ENCODE measurements at places on chromosomes 1 and 21. TPM values are rescaled to one million over a fixed set of nuclear protein-coding genes. Genes with fewer than 3 reads are reported as not detected.

GRIK3 gene
- total RNA-seq = not detected

TPTE gene
- total RNA-seq = not detected

MX2 gene
- total RNA-seq = 0.38 TPM

HCRTR1 gene
- not detected for total RNA-seq

HSPB7 gene
- total RNA-seq = not detected

FAM131C gene
- total RNA-seq = 0.65 TPM

OR10Z1 gene
- total RNA-seq = not detected

XCL2 gene
- not detected for total RNA-seq

OR2M3 gene
- not detected for total RNA-seq

GPR37L1 gene
- not detected for total RNA-seq

GRIK1 gene
- not detected for total RNA-seq

HSD3B2 gene
- total RNA-seq = not detected

FCER1G gene
- 1.3 TPM for total RNA-seq

TESK2 gene
- total RNA-seq = 1.6 TPM

COL9A2 gene
- total RNA-seq = 10.6 TPM

FCGR1A gene
- not detected for total RNA-seq

RUNX1 gene
- total RNA-seq = 28.4 TPM

RCSD1 gene
- not detected for total RNA-seq

VAV3 gene
- 1.3 TPM for total RNA-seq
